ENCODE measurements at places on chromosomes 2 and 18.

- no peak for DNase-seq
Measured at GRCh38 chr18:12006488-12006840, 25.2 kb downstream of the IMPA2 start.

GRCh38 chr2:121008975-121009374 lies 273.3 kb downstream of the GLI2 start:
- DNase-seq: no peak

- peak; percentile 19 for DNase-seq
Measured at GRCh38 chr18:57586251-57587049, at the start of gene FECH. TSS of gene FECH (minus strand) at chr18:57586702. CDS start at chr18:57586620, 82 bp downstream.

GRCh38 chr2:184481865-184482264 lies 116.5 kb upstream of the ZNF804A start:
- no peak for DNase-seq

- no peak for DNase-seq
Measured at GRCh38 chr2:26043862-26044696, 10.2 kb downstream of the RAB10 start.

DNA sequence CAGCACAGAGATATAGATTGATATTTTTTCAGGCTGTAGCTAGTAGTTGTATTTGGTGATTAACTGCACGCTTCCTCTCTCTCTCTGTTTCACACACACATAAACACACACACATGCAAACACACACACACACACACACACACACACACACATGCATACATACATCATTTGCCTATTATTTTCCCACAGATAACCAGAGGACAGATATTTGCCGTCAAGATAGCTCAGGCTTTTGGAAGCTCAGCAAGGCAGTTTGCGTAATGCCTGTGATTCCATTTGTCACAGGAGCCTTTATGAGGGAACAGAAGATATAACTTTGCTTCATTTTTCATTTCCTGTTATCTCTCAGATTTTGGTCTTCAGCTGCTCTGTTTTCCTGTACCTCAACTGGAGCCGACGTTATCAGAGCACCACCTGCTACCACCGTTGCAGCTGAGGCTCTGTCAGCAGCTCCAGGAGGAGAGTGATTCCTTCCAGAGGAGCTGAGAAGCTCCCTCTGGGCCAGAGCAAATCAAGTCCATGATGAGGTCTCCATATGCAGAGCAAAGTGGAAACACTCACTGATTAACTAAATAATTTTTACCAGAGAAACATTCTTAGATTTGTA lies 341.9 kb upstream of the PIK3C3 start:
- DNase-seq: no peak

GRCh38 chr2:231606941-231607340 lies 14.3 kb downstream of the TEX44 start:
- no peak for DNase-seq
